ENCODE measurements at places on chromosomes 2 and 18.

DNA sequence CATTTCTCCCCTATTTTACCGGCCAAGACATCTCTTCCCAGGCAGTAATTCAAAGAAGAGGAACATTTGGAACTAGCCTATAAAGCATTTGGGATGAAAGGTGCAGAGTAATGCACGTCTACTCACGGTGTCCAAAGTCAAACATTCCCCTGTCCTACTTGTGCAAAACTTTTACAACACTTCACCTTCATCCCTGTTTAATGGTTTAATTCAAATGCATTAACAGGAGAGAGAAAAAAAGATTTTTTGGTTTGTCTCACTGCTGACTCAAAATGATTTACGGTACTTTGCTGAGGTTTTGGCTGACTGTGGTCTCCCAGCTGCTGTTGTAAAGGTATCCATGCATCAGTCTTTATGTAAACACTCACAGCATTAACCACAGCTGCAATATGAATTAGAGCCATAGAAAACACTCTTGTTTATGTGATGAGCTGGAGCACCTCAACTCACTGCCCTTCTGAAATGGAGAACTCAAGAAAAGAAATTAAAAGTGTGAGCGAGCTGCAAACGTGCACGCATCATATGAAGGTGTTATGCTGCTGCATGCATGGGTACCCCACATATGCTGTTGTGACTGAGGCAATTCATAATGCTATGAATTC lies 220.5 kb downstream of the PIEZO2 start:
- no peak overlapping the region for H3K27ac ChIP-seq
- H3K4me1 ChIP-seq, result no peaks in the 10 kb centered on the region
- no peaks in the 10 kb centered on the region for H3K36me3 ChIP-seq
- no peaks in the 10 kb centered on the region for H3K27me3 ChIP-seq
- no peak for DNase-seq
- no peak overlapping the region for H3K4me3 ChIP-seq

- peaks cover 36% of the 10 kb centered on the region for H3K4me1 ChIP-seq
- no peak overlapping the region for H3K27ac ChIP-seq
- no peak for DNase-seq
- H3K4me3 ChIP-seq, result no peak overlapping the region
- no peaks in the 10 kb centered on the region for H3K27me3 ChIP-seq
Measured at GRCh38 chr2:24559473-24560113, 68.5 kb downstream of the NCOA1 start.

GRCh38 chr18:3666526-3667254 lies 216.7 kb downstream of the TGIF1 start:
- no peaks in the 10 kb centered on the region for H3K4me1 ChIP-seq
- DNase-seq, result no peak
- no peaks in the 10 kb centered on the region for H3K27me3 ChIP-seq
- H3K27ac ChIP-seq, result no peak overlapping the region

GRCh38 chr2:169838743-169839489 lies 11.7 kb downstream of the UBR3 start:
- no peaks in the 10 kb centered on the region for H3K36me3 ChIP-seq
- no peak overlapping the region for H3K4me3 ChIP-seq
- H3K27me3 ChIP-seq, result no peaks in the 10 kb centered on the region
- H3K4me1 ChIP-seq, result no peaks in the 10 kb centered on the region
- DNase-seq, result no peak

DNA sequence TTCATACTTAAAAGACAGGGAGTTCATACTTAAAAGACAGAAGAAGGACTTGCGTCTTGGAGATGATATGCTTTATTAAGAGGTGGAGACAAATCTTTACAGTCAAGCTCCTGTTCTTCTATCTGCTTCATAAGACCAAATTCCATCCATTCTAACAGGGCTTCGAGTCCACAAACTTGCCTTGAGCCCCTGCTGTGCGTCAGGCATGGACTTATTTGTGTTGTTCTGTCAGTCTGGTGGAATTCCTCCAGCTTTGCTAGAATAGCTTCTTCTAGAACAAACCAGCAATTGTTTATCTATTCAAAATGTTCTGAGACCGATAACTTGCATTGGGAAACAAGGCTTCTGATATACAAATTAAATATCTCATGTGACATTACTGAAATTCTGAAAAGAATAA lies 73.9 kb upstream of the SOX11 start:
- no peaks in the 10 kb centered on the region for H3K36me3 ChIP-seq
- no peak for DNase-seq
- no peaks in the 10 kb centered on the region for H3K4me1 ChIP-seq

- H3K27me3 ChIP-seq, result no peaks in the 10 kb centered on the region
- H3K4me1 ChIP-seq, result no peaks in the 10 kb centered on the region
- H3K36me3 ChIP-seq, result no peaks in the 10 kb centered on the region
- H3K4me3 ChIP-seq, result no peak overlapping the region
- no peak for DNase-seq
Measured at GRCh38 chr2:58649756-58650155, 408.6 kb upstream of the FANCL start.

DNA sequence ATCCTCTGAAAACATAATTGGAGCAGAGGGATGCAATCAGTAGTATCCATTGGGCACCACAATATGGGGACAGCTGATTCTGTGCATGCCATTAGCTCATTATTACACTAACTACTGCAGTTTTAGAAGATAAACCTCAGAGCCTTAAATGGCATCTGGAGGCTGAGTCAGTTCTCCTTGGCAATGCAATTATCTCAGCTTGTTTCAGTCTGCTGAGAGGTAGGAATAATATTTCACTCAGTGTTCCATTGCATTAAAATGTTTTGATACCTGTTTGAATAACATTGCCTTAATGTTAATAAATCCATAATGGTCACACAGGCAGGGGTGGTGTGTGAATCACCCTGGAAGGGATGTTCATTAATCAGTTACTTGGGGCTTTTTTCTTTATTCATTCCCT lies 309.6 kb downstream of the LRRTM1 start:
- H3K27me3 ChIP-seq, result no peaks in the 10 kb centered on the region
- no peak overlapping the region for H3K27ac ChIP-seq
- DNase-seq, result no peak
- H3K4me3 ChIP-seq, result no peak overlapping the region
- H3K36me3 ChIP-seq, result no peaks in the 10 kb centered on the region

- no peaks in the 10 kb centered on the region for H3K4me1 ChIP-seq
- H3K36me3 ChIP-seq, result no peaks in the 10 kb centered on the region
- H3K4me3 ChIP-seq, result no peak overlapping the region
Measured at GRCh38 chr2:191800874-191801273, 46.0 kb downstream of the CAVIN2 start.

- DNase-seq, result no peak
- no peaks in the 10 kb centered on the region for H3K27me3 ChIP-seq
- H3K4me3 ChIP-seq, result no peak overlapping the region
Measured at GRCh38 chr2:184879671-184880070, 281.3 kb downstream of the ZNF804A start.

DNA sequence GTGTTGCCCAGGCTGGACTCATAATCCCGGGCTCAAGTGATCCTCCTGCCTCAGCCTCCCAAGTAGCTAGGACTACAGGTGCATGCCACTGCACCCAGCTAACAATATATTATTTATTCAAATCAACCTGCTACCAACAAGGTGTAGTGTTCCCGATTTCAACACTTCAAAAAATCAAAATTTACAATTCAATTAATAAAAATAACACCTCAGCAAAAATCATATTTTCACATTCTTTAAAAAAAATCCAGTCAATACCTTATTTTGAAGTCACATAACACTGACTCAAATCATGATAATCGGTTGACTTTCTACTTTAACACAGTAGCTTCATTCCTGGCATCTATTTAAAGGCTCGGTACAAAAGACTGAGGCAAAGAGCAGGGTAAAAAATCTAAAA lies 7.2 kb downstream of the GPR75 start:
- DNase-seq, result no peak
- H3K27me3 ChIP-seq, result no peaks in the 10 kb centered on the region
- H3K4me1 ChIP-seq, result no peaks in the 10 kb centered on the region
- peaks cover 12% of the 10 kb centered on the region for H3K36me3 ChIP-seq
- no peak overlapping the region for H3K27ac ChIP-seq
- no peak overlapping the region for H3K4me3 ChIP-seq

Measured in right atrium auricular region (tissue), 2 donors.